ENCODE measurements at places on chromosomes 1 and 21.

- no peak for DNase-seq
These were observed 39.5 kb upstream of the RGS1 start for GRCh38 chr1:192535916-192536664.

GRCh38 chr1:28933277-28933676, 18.9 kb downstream of the EPB41 start:
- no peak for DNase-seq

- no peak for DNase-seq
These were observed 207.7 kb upstream of the FGGY start for GRCh38 chr1:59089036-59089798.

DNA sequence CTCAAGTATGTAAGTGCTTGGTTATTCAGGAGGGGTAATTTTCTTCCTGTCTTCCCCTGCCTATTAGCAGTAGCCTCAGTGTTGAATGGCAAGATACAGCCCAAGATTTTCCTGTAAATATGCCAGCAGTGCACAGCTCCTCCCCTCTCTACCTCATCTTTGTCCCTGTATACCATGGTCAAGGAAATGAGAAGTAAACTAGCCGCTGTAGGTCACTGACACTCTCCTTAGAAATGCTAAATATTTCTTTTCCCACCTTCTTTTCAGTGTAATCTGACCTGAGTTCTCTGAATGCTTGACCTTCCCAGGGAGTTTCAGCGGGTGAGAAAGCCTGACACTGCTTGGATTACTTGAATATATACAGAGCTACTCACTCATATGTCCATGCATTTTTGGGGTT, 84.1 kb upstream of the ZNF326 start:
- no peak for DNase-seq

- no peak for DNase-seq
These were observed 35.7 kb downstream of the TOR1AIP1 start for GRCh38 chr1:179917601-179918429.

DNA sequence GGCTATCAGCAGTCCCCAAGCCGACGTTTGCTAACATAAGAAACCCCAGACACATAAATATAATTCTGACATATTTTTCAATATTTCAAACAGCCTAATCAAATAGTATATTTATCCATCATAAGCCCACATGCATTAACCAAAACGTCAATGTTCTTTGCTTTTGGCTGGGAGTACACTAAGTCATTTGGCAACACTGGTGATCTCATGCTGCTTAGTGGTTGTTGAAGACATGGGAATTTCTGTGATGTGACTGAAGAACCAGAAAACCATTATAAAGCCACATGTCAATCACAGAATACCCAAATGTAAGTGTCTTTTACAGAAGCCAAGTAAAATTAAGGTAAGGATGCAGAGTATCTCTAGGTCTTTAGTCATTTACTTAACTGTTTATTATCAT, 57.6 kb downstream of the PLPPR5 start:
- no peak for DNase-seq

DNA sequence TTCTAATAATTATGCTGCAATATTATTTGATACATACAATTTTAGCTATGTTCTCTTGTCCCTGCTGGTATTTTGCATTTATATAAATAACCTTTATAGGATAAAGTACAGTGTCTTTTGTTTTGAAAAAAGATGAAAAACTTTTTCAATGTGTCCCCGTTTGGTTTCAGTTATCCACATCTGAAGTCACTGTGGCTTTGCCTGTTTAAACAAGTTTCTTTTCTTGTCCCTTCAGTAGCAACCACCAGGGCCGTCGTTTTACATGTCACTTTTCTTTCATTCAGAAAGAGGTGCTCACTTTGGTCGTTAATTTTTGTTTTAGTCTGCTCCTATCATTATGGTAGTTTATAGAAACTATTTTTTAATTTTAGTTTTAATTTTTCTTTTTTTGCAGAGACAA, 41.4 kb downstream of the RABGAP1L start:
- no peak for DNase-seq

- DNase-seq, result no peak
These were observed 20.0 kb downstream of the NOL9 start for GRCh38 chr1:6534248-6534822.

- no peak for DNase-seq
These were observed 674.4 kb downstream of the KCNT2 start for GRCh38 chr1:195933835-195934234.

- no peak for DNase-seq
These were observed 89.2 kb upstream of the TMEM51 start for GRCh38 chr1:15064217-15064929.

DNA sequence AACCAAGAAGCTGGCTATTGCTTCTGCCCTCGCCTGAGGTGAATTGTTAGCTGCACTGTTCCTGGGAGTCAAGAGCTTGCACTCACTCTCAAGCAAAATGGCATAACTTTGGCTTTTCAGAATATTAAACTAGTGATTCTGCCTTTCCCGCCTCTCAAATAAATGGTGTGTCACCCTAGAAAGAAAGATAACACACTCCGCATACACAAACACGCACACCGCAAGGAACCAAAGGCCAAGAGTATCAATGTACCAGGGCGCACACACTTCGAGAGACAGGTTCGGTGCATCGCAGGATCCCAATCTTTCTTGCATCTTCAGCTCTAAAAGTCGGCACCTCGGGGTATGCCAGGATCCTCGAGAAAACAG, 470 bp upstream of the RTCA start:
- no peak for DNase-seq

DNA sequence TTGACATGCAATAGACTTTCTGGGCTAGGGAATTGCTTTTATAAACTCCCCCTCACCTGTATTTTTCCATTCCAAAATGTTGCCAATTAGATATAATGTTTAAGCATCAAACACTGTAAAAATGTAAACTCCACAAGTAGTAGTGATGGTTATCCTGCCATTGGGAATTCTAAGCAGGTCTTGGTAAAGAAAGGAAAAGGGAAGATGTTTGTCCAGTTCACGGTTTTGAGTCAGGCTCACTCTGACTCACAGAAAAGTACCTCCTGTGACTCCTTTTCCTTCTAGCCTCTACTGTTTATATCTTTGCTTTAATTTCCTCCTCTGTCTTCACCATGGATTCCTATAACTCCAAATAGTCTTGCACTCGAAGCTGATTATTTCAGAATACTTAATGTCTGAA, 19.0 kb upstream of the PTPN14 start:
- no peak for DNase-seq

Measured in activated T-helper 1 cell treated with anti-CD3 and anti-CD28 coated beads, Interleukin-2, amount 50 U/mL, for 16 hours (primary cell).